Calu3 (cell line): ENCODE measurements at places on chromosomes 2 and 18.

DNA sequence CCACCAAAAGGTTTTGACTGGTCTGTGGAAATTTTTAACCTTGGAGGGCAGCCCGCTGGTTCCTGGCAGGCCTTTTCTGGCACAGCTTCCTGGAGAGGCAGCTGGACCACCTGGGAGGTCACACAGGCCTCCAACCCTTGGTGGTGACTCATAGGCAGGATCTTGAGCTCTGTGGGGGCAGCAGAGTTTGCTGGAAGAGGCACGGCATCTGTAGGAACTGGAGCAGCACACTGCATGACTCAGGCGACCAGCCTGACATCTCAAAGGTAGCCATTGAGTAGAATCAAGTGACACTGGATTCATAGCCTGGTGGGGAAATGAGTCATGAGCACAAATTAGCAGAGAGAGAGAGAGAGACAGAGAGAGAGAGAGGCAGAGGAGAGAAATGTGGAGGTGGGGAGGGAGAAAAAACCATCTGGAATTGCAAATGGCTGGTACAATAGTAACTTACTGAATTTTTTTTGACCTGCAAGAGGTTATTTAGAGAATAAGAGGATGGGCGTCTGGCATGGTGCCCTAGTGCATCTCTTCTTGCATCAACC, 57.4 kb downstream of the TRPM8 start:
- peak; percentile 95 for DNase-seq

DNA sequence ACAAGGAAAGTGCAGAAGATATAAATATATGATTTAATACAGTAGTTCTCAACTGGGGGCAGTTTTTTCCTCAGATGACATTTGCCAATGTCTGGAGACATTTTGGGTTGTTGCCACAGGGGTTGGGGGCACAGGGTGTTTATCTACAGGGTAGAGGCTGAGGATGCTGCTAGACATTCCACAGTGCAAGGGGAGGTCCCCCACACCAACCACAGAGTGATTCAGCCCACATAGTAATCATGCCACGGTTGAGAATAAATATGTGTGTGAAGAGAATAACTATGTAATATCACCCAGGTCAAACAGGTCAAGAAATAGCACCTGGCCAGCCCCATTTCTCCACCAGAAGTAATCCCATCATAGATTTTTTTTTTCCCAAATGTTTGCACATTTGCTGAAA, 17.9 kb downstream of the DYSF start:
- no peak for DNase-seq

DNA sequence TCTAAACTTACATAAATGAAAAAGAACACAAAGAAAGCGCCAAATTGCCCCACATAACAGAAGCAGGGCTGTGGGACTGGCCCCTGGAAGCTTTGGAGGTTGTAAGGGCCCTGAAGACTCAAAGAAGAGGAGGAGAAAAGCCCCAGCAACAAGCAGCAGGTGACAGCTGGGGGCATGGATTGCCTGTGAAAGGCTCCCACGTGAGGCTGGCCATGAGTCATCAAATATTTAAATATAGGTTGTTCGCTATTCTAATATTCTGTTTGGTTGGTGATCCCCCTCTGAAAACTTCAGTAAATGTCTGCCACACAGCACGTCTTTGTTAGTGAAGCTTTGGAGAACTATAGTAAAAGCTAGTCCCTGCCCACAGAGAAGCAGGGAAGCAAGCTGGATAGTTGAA, 132.4 kb downstream of the MREG start:
- DNase-seq, result no peak

DNA sequence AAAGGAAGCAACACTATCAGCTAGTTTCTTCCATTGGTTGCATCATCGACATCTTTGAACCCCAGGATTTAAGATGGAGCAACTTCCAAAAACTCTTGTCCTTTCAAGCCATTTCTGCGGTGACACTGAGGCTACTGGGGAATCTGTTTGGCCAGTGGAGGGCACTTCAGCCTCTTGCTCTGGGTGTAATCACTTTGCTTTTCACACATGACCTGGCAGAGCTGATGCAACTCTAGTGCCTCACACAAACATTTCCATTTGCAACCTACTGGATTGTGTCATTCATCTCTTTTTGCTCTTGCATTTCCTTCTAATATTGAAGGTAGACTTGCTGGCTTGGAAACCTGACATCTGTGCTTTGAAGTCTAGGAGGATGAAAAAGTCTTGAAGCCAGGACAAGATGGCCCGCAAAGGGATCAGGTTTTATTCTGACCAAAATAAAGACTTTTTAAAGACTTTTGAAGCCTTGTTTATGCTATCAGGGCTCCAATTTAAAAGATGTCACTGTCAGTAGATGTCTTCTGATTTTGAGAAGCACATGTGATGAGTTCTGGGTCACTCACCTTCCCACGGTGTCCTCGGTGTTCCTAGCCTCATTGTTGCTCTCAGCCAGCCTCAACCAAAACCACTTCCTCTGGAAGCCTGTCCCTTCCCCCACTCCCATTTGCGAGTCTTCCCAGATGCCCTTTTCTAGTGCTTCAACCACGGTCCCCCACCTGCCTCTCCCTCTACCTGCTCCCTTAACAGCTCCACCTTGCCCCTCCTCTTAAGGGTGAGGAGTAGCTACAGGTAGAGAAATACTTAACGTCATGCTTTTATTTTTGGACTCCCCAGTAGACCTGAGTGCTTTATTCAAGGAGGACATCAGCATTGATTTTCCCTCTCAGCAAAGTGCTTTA, 69.7 kb upstream of the KCNE4 start:
- DNase-seq, result peak; percentile 55

GRCh38 chr2:232571026-232571474, 20.6 kb downstream of the EIF4E2 start:
- DNase-seq, result peak; percentile 27

- no peak for DNase-seq
Measured at GRCh38 chr18:46182633-46183358, 78.6 kb downstream of the HAUS1 start.

GRCh38 chr2:130743278-130743677, 12.1 kb upstream of the AMER3 start:
- DNase-seq, result no peak

- no peak for DNase-seq
Measured at GRCh38 chr2:241929551-241930490, 60.3 kb downstream of the RTP5 start.

DNA sequence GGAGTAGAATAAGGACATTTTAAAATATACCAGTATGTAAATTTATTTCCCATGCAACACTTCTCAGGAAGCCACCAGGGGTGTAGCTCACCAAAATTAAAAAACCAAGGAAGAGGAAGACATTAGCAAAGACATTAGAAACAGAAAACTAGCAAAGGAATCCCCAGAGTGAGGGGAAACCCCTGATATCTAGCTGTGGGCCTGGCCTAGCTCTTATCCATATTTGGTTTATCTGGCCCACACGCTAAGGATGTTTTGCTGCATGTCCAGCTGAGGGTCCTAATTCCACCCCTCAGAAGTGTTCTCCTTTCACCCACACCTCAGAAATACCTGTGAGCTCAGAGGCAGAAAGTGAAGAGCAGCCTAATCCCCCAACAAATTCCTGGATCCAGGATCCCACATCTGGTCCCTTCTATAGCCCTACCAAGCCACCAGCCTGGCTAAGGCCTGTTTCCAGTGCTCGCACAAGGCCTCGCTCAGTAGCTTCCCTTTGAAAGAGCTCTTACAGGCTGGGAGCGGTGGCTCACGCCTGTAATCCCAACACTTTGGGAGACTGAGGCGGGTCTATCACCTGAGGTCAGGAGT, 17.4 kb downstream of the OSBPL1A start:
- DNase-seq, result no peak

DNA sequence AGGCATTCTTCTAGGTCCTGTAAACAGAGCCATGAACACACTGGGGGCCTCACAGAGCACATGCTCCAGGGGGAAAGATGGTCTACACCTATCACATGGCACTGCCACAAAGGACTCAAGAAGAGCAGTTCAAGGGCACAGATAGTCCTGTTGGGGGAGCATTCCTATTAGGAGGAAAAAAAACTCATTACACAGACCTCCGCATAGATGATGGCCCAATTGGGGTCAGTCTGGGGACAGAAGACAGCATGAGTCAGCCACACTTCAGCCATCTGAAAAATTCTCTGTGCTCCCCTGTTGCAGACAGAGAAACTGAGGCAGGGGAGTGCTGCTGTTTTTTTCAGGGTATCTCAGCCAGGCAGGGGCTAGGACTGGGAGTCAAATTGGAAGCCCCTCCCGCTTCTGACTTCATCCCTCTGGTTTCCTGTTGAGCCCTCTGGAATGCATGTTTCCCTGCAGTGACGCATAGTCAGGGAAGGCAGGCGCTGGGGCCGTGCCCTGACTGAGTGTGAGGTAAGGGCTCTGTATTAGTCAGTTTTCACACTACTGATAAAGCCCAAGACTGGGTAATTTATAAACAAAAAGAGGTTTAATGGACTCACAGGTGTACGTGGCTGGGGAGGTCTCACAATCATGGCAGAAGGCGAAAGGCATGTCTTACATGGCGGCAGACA, 67.9 kb downstream of the RHOB start:
- peak; percentile 86 for DNase-seq
